Osteocyte (in vitro differentiated cells): ENCODE measurements at places on chromosomes 7 and 10. TPM values are rescaled to one million over a fixed set of nuclear protein-coding genes. Genes with fewer than 3 reads are reported as not detected.

- peak overlapping the region; percentile 50 for H3K27ac ChIP-seq
- DNase-seq, result no peak
- H3K27me3 ChIP-seq, result no peaks in the 10 kb centered on the region
These were observed 67.0 kb upstream of the ARID5B start for GRCh38 chr10:61834519-61834918.

FFAR4 gene
- total RNA-seq, result not detected in 2 replicates

ICA1 gene
- 1.7 and 2.2 TPM in 2 replicates for total RNA-seq

DNA sequence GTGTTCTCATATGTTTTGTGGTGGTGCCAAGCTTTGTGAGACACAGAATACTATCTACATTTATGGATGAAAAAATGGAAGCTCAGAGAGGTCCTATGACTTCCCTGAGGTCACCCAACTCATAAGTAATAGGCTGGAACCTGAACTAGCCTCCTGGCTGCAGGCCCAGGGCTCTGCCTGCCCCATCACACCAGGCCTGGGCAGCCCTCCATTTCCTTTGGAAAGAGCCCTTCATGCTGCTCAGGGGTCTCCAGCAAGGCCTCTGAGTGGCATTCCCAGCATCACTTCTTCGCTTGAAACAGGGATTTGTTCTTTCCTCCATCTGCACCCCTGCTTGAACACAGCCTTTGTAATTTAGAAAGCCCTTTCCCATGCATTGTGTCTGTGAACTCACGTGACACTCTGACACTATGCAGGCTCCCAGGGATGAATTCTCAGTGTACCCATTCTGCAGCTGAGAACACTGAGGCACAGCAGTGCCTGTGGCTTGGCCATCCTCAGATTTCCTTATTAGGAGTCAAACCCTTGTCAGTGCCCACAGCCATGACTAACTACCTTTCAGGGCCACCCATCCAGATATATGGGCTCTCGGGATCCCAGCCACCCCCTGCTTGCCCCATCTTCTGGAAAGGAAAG lies 127.8 kb upstream of the PPIF start:
- no peaks in the 10 kb centered on the region for H3K27me3 ChIP-seq
- no peak for DNase-seq
- H3K4me3 ChIP-seq, result no peak overlapping the region
- peaks cover 31% of the 10 kb centered on the region for H3K36me3 ChIP-seq
- peaks cover 50% of the 10 kb centered on the region for H3K4me1 ChIP-seq
- H3K27ac ChIP-seq, result no peak overlapping the region

PARG gene
- 30.7 and 34.2 TPM in 2 replicates for total RNA-seq

- peak overlapping the region; percentile 88 for H3K27ac ChIP-seq
- H3K27me3 ChIP-seq, result no peaks in the 10 kb centered on the region
- H3K4me3 ChIP-seq, result peak overlapping the region; percentile 8
- H3K36me3 ChIP-seq, result no peaks in the 10 kb centered on the region
These were observed 93.5 kb downstream of the MCU start for GRCh38 chr10:72785409-72785808.

DNA sequence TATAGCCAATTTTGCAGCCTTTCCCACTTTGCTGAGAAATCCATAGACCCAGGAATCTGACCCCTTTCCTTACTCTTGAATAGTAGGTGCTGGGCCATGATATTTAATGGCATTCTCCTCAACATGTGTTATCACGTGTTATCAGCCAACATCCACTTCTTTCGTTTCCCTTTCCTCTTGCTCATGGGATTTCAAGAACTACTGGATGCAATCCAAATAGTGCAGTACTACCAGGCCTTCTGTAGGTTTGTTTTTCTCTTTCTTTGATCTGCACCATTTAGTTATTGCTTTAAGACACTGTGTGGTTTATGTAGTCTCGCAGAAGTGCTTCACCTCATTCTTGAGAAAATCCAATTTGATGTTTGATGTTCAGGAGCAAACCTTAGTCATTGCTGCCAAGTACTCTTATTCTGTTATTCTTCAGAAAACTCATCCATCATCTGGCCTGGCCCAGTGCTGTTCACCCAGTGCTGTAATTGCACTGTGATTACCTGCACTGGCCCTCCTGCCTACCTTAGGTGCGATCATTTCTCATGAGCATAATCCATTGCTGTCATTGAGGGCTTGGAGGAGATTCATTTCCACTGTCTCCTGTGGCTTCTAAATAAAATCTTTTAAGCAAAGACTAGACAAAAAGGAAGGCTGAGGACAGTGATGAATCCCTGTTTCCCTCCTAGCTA lies 315.3 kb downstream of the BMPER start:
- no peaks in the 10 kb centered on the region for H3K4me1 ChIP-seq
- no peaks in the 10 kb centered on the region for H3K36me3 ChIP-seq
- DNase-seq, result no peak
- peaks cover 37% of the 10 kb centered on the region for H3K27me3 ChIP-seq

DNA sequence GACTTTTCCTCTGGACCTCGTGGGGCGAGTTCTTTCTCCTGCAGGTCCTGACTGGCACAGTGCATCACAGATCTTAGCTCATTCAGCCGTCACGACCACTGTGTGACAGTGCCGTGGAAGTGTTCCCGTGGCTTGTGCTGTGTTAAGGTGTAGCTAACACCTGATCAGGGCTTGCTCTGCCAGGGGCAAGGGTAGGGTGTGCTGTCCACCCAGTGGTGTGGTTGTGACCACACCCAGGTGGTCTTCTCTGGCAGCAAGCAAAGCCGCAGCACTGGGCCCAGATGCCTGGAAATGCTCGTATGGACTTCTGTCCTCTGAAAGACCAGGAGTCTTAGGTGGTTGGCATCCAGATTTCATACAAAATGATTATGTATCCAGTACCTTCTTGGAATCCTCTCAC lies 86.2 kb downstream of the GLRX3 start:
- no peaks in the 10 kb centered on the region for H3K27me3 ChIP-seq
- no peaks in the 10 kb centered on the region for H3K4me1 ChIP-seq
- DNase-seq, result peak; percentile 62
- H3K27ac ChIP-seq, result no peak overlapping the region
- no peak overlapping the region for H3K4me3 ChIP-seq
- peaks cover 2% of the 10 kb centered on the region for H3K36me3 ChIP-seq

- no peaks in the 10 kb centered on the region for H3K36me3 ChIP-seq
- H3K4me1 ChIP-seq, result peaks cover 18% of the 10 kb centered on the region
- no peaks in the 10 kb centered on the region for H3K27me3 ChIP-seq
- no peak overlapping the region for H3K27ac ChIP-seq
These were observed 61.9 kb upstream of the SMNDC1 start for GRCh38 chr10:110366635-110367034.

DNA sequence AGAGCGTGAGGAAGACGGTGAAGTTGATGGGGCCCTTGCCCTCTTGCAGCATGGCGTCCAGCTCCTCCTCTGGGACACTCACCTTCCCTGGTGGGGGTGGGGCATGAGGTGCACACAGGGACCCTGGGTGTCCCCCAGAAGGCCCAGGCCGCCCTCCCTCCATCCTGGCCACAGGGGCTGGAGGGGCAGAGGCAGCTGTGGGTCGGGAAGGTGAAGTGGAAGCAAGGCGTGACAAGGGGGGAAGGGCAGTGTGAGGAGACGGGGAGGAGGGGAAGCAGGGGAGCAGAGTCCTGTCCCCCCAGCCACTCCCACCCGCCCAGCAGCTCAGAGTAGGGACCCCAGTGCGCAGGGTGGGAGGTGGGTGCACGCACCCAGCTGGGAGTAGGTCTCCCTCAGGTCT lies 791 bp downstream of the MYL7 start:
- no peaks in the 10 kb centered on the region for H3K36me3 ChIP-seq
- H3K27me3 ChIP-seq, result peaks cover 8% of the 10 kb centered on the region
- no peaks in the 10 kb centered on the region for H3K4me1 ChIP-seq
- DNase-seq, result no peak
- H3K27ac ChIP-seq, result no peak overlapping the region
- no peak overlapping the region for H3K4me3 ChIP-seq

OR6V1 gene
- total RNA-seq, result not detected in 2 replicates

- no peak overlapping the region for H3K27ac ChIP-seq
- no peaks in the 10 kb centered on the region for H3K36me3 ChIP-seq
These were observed 202.9 kb downstream of the GRM3 start for GRCh38 chr7:86846494-86847190.

DNA sequence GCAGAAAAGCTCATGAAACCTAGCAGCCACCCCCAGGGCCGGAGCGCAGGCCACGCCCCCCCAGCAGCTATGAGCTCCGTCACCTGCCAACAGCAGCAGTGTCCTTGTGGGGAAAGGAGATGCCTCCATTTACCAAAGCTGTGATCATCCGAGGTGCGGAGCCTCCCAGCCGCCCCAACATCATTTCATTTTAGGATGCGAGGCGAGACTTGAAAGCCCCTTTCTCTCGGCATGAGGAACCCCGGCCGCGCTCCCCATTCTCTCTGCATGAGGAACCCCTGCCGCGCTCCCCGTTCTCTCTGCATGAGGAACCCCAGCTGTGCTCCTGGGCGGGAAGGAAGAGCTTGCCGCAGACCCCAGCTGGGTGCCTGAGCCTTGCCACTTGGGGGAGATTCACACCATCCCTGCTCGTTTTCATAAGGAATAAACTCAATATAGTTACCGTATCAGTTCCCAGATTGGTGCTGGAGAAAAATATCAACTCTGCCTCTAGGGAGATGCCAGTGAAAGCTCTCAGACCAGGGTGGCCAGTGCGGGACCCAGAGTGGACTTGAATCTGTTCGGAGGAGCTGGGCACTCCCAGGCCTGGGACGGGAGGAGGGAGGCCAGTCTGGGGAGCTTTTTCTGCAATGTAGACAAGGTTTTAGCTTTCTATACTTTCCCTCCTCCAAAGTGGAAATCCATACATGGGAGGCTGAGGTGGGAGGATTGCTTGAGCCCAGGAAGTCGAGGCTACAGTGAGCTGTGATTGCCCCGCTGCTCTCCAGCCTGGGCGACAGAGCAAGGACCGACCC lies 35.0 kb downstream of the JAKMIP3 start:
- H3K27ac ChIP-seq, result no peak overlapping the region
- H3K36me3 ChIP-seq, result no peaks in the 10 kb centered on the region
- no peak overlapping the region for H3K4me3 ChIP-seq
- DNase-seq, result peak; percentile 76
- H3K4me1 ChIP-seq, result no peaks in the 10 kb centered on the region

PLEKHS1 gene
- total RNA-seq, result 0.11 TPM in 1 of 2 replicates, not detected in the other

CHN2 gene
- 0.64 TPM in 1 of 2 replicates, not detected in the other for total RNA-seq
